Stimulated activated CD4-positive, alpha-beta T cell treated with anti-CD3 and anti-CD28 coated beads, Interleukin-1b, Interleukin-23, amount 100 ng/mL, for 1 hour (primary cell): ENCODE measurements at places on chromosomes 1 and 21.
A peak's percentile ranks its signal among the peaks of the same experiment; 100 is the strongest.

GRCh38 chr1:172279939-172280636, 140.4 kb upstream of the C1orf105 start:
- DNase-seq = no peak

DNA sequence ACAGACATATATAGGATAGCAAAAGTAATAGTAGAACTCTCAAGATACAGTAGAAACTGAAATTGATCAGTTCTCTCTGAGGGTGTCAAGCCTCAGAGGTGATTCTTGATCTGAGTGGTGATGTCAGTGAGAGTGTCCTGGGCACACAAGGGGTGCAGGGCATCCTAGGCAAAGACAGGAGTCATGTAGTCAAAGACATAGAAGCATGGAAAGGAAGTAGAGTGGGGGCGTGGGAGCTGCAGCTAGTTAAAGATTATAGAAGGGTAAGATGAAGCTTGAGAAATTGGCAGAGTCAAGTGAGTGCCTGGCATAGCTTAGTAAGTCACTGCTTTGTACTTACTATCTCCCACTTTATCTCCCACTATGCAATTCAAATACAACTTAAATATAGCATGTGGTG, 22.8 kb downstream of the CDC7 start:
- DNase-seq = no peak

GRCh38 chr1:26003756-26004155, 5.9 kb upstream of the PAFAH2 start:
- DNase-seq = no peak

DNA sequence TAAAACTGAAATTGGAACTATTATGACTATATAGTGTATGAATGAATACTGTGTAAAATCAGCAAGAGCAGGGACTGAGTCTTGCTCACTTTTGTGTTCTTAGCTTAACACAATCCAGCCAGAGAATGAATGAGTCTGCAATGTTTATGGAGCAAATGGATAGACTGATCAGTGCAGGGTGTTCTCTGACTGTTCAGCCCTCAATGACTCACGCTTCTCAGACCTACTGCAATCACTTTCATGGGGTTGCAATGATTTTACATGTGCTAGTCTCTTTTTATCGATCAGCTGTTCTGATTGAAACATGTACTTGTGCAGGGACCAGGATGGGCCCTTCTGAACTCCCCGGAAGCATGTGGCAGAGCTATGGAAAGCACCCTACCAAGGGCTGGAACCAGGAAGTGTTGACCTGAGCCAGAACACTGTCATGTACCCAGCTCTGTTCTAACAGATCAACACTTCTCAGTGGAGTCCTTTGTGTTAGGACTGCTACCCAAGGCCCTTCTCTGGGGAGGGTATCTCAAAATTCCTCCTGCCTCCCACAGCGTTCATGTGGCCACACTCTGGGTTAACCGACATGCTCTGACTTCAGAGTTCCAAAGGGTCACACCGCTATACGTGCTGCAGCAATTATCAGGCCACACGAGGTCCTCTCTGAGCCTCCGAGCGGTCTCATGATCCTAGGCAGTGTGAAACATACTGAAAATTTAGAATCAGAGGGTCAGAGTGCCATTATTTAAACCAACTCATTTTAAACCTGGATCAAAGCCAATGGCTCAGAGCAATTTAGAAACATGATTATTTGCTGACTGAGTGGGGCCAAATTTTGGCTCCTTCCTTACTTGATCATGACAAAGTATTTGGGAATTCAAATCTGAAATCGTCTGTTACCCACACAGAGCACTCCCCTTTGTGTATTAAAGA, 35.2 kb downstream of the GRIK1 start:
- no peak for DNase-seq

- no peak for DNase-seq
Observed at GRCh38 chr1:119409731-119410130, 5.2 kb upstream of the HSD3B2 start.

DNA sequence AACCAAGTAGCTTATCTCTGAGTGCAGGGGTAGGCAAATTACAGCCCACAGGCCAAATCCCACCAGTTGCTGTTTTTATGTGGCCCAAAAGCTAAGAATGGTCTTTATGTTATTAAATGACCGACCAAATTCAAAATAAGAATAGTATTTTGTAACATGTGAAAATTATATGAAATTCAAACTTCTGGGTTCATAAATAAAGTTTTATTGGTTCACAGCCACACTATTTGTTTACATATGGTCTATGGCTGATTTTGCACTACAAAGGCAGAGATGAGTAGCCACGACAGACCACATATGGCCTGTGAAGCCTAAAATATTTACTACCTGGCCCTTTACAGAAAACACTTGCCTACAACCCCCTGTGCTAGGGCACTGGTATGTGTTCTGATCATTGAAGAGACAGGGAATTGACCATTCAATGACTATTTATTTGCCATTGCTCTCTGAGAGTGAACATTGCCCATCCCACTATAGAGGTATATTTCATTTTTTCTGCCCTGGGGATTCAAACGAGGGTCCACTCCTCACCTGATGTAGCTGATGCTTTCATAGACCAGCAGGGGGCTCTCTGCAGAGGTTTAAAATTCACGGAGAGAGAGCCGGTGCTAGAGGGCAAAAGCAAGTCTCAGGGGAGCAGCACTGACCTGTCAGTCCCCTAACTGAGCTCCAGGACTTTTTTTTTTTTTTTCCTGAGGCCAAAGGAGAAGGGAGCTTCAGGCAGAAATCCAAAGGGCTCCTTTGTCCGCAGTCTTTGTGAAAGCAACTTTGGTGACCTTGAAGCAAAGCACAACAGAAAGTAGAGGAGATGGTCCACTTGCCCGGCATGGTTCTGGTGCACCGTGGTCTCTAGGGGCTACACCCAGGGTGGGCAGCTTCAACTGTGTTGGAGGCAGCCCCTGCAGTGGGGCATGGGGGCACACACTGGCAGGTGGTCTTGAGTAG, 7.3 kb upstream of the GNL2 start:
- DNase-seq = peak; percentile 11

- DNase-seq = no peak
Observed at GRCh38 chr1:202143011-202143767, 1.3 kb downstream of the ARL8A start.

- no peak for DNase-seq
Observed at GRCh38 chr1:92259350-92259749, 39.4 kb downstream of the GLMN start.

- DNase-seq = no peak
Observed at GRCh38 chr1:247453245-247453644, 4.7 kb downstream of the OR2B11 start.

DNA sequence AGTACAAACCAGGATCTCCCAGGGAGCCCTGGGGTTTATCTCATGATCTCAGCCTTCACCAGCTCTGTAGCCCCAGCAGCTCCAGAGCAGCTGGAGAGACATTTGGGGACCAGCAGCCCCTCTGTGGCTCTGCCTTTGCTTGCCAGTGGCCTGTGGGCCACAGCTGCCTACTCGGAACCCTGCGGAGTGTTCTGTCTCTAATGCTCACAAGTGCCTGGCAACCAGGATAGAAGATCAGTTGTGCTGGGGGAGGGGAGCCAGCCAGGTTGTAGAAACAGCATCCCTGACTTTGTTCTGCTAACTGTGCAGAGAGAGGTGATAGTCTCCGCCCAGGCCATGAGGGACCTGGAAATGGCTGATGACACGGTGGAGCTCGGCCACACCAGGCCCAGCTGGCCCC, 50.9 kb upstream of the KCNJ15 start:
- no peak for DNase-seq

GRCh38 chr21:22573834-22574233, 1575.6 kb downstream of the NCAM2 start:
- DNase-seq = no peak

DNA sequence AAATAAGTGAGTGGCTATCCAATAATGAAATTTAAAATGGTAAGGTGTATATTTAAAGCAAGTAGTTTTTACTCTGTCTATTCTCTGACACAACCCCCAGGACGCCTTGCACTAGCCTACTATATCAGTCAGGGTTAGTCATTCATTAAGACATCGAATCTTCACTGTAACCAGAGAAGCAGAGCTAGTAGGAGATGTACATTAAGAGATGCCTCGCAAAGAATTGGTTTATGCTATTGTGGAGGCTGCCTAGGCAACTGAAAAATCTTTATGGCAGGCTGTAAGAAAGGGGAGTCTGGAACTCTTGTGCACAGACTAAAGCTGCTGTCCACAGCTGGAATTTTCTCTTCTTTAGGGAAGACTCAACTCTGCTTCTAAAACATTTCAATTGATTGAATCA, 28.8 kb downstream of the NTNG1 start:
- DNase-seq = no peak

GRCh38 chr1:114446198-114446597, 64.8 kb downstream of the TRIM33 start:
- DNase-seq = no peak

GRCh38 chr1:156899956-156900718, 6.6 kb downstream of the PEAR1 start:
- no peak for DNase-seq

- no peak for DNase-seq
Observed at GRCh38 chr1:112689196-112689841, 14.9 kb downstream of the MOV10 start.

DNA sequence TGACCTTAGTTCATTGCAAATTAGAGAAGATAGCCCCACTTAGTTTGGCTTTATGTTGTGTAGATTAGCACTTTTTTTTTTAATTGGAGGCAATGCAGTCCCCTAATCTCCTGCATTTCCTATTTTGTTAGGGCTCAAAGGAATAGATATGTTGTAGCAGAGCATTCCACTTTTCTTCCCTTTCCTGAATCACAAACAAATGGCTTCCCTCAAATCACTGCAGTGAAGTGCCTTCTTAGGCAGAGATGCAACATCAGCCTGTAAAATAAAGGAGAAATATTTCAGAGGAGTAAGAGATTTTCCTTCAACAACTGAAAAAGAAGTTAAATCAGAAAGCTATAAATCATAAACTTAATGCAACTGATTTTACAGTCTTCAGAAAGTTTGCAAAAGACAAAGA, 271.8 kb upstream of the C1orf105 start:
- no peak for DNase-seq

GRCh38 chr1:87735750-87736149, 407.1 kb downstream of the LMO4 start:
- no peak for DNase-seq

GRCh38 chr1:185646202-185646683, 87.9 kb upstream of the HMCN1 start:
- no peak for DNase-seq

DNA sequence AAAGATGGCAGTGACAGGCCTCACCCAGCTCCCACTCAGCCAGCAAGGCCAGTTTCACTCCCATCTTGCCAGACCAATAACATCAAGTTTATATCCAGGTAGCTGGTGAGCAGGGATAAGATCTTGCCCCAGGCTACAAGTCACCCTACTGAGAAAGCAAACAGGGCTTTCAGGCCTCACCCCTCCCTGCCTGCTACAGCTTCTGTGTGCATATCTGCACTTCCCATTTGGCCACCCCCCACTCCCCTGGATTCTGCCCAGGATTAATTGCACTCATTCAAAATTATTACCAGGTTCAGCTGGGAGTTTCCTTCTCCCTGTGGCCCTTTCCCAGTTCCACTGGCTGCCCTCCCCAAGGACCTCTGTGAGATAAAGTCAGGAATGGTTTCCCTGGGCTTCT, 352.1 kb downstream of the TBX15 start:
- no peak for DNase-seq

GRCh38 chr1:19978143-19978542, 1.3 kb downstream of the PLA2G2A start:
- no peak for DNase-seq

- DNase-seq = no peak
Observed at GRCh38 chr1:113459279-113459678, 69.0 kb downstream of the MAGI3 start.

DNA sequence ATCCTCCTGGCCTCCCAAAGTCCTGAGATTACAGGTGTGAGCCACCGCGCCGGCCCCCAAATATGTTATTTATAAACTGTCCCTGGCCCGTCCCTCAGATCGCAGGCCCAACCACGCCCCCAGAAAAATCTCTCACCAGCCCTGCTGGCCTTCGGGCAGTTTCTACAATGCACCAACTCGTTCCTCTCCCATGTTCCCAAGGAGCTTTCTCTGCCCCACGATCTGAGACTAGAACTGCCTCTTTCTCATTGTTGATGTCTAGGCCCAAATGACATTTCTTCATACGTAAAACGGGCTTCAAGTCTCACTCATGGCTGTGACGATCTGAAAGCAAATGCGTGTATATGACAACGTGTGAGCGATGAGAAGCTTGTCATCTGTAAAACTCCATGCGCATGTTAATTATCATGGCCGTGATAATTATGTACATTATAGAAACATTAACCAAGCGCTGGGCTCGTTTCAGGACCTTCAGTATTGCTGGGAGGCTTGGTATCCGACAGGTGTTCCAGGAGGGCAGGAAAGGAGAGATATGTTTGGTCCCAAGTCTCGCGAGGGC, 748 bp upstream of the NIPAL3 start:
- DNase-seq = no peak

- DNase-seq = no peak
Observed at GRCh38 chr1:24888971-24889676, 41.0 kb downstream of the RUNX3 start.

DNA sequence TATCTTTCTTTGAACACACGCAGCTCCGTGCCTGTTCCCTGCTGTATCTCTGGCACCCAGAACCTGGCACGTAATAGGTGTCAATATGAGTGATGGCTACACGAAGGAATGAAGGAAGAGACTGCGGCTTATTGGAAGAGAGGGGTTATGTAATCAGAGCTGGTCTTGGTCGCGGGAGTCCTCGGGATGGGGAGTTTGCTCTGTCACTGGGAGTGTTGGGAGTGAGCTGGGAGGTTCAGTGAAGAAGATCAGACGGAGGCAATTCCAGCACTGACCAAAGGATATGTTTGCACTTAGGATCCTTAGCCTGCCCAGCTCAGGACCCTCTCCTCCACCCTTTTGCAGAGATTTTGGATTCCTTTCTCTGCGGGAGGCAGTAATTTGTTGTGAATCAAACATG, 709.1 kb downstream of the PTPRU start:
- DNase-seq = no peak

DNA sequence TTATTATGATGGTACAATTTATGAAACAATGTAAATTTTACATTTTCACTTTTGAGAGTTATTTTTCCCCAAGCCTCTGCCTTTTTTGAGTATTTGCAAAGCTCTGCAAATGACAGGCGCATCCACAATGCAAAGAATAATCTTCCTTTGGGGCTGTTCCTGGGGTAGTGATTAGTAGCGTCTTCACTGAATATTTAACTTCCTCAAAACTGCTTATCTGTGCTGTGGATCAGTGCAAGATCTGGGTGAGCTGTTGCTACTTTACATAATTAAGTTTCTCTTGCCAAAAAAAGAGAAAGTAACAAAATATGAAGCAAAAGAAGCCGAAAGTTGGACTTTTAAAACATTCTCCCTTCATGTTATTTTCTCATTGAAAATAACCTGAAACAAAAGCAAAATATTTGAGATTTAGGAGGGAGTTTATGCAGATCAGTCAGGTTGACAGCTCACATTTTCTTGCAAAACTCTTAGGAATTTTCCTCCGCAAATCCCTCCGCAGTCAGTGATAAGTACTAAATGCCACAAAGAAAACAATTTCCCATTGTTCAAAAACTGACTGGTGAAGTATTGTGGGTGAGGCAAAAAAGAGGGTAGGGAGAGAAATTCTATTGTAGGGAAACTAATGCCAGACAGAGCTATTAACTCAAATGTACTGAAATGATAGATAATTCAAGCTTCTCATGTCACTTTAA, 276.4 kb upstream of the B3GALT2 start:
- DNase-seq = no peak
